ENCODE measurements at places on chromosomes 7 and 10. TPM values are rescaled to one million over a fixed set of nuclear protein-coding genes. Genes with fewer than 3 reads are reported as not detected.

Gene NACAD
- 0.43 TPM for total RNA-seq

Gene SLC39A12
- not detected for total RNA-seq

Gene ASB10
- total RNA-seq, result not detected

Gene ABCC2
- 0.71 TPM for total RNA-seq

Gene EPO
- not detected for total RNA-seq

Gene HOGA1
- total RNA-seq, result 0.34 TPM

Gene CARD11
- 2.4 TPM for total RNA-seq

Gene ATG9B
- total RNA-seq, result 1.00 TPM

Gene C10orf53
- not detected for total RNA-seq
